Activated CD4-positive, alpha-beta T cell treated with anti-CD3 and anti-CD28 coated beads, Interleukin-2, amount 10 ng/mL, durations not matched to agents 7 days and 5 days (primary cell): ENCODE measurements at places on chromosomes 2 and 18.

DNA sequence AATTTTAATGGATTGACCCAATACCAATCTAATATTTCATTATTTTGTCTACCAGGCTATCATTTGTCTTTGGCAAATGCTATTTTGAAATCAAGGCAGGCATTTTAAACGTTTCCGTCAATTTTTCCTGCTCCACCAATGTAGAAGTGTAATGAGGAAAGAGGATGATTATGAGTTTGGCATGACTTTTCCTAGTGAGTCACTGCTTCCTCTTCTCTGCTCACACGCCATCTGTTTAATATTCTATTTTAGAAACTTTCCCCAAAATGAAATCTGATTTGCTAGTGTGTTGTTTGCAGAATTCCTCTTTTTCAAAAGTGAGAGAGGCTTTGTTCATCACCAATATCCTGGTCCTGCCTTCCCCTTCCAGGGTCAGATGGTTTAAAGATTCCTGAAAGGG lies 42.5 kb upstream of the PID1 start:
- no peak for DNase-seq

DNA sequence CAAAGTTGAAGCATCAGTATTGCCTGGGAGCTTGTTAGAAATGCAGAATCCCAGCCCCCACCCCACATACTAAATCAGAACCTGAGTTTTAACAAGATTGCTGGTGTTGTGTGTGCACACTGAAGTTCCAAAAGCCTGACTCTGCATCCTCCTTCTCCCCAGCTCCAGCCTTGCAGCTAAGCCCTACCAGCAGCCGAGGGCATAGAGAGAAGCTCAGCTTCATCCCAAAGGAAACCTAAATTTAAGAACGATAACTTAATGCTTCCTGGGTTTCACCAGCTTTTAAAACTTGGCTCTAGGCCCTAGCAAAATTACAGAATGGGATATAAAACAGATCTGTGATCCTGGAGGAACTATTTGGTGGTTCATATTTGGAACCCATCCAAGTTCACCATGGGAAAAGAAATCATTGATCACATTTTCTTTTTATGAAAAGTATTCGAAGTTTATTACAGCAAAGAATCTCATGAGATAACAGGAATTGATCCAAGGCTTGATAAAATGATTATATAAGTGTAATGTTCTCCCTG lies 11.1 kb downstream of the SMYD1 start:
- no peak for DNase-seq

GRCh38 chr2:183057333-183057985 lies 19.2 kb upstream of the NCKAP1 start:
- no peak for DNase-seq

DNA sequence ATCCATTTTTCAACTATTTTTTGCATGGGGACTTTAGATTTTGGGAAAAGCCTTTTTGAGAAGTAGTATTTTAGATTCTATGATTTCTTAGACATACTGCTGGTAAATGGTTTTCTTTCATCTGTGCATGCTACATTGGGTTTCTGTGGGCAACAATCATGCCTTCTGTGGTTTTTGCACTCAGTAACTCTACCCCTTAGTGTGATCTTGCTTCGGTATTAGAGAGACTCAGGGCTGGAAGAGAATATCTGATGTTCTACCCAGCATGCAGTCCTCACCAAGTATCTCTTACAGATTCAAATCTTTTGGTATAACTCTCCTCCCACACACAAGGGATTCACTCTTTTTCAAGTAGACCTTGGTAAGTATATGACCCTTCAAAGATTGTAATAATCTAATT lies 183.0 kb downstream of the PMAIP1 start:
- no peak for DNase-seq
